ENCODE measurements at places on chromosomes 2 and 18.

DNA sequence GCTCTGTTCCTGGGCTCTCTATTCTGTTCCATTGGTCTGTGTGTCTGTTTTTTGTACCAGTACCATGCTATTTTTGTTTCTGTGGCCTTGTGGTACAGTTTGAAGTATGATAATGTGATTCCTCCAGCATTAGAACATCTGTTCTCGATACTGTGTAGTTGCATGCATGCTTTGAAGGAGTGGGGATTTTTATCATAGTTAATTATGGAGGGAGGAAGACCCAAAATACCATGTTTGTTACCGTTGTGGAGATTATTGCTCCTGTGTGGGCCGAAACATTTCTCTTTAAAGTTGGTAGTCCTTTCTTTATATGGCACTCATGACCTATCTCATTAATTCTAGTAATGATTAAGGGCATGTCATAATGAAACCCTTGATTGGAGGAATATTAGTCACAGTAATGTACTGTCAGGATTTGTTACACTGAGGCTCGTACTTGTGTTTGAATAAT is 87.6 kb downstream of the TTC27 start:
- DNase-seq, result no peak

GRCh38 chr18:59685501-59685900 is 11.7 kb downstream of the CCBE1 start:
- no peak for DNase-seq

- DNase-seq, result no peak
Measured at GRCh38 chr2:209476367-209477208, 52.7 kb downstream of the MAP2 start.

GRCh38 chr2:106825161-106825560 is 60.8 kb downstream of the ST6GAL2 start:
- no peak for DNase-seq

DNA sequence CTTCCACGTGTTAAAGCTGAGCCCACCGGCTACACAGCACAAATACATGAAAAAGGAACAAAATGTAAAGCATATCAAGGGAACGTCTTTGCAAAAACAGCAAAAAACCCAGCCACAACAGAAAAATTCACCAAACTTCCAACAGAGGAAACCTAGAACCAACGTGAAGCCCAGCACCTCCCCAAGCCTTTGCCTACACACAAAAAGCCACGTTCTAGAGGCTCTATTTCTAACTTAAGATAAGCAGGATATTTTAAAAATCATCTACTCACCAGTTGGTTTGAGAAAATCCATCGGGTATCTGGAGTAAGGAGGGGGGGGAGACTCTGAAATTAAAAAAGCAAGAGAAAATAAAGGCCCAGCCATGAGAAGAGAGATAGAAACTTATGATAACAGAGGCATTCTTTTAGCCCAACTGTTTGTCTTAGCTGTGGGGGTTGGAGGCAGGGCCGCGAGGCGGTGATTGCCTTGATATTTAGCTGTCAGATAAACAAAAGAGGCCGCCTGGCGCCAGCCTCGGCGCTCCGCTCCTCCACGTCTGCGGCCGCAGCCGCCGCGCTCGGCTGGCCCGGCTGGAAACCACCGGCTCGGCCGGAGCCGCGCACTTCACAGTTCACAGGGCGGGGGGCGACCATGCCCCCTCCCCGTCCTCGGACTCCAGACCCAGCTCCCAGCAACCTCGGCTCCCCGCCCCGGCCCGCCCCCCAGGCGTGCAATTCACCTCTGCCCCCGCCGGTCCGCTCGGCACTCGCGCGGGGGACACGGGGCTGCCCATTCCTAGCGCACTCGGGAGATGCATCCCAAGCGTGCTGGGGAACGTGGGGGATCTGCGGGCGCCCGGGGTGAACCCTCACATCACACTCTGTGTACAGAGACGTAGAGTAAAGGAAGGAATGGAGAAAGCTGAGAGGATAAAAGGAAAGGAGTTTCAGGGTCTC is 2.4 kb downstream of the SMAD7 start:
- DNase-seq, result no peak

GRCh38 chr2:29233428-29233827 is 118.2 kb downstream of the CLIP4 start:
- no peak for DNase-seq

GRCh38 chr2:30217644-30218337 is 13.5 kb upstream of the LBH start:
- no peak for DNase-seq

- no peak for DNase-seq
Measured at GRCh38 chr18:379681-380330, 112.0 kb upstream of the THOC1 start.

GRCh38 chr18:62550746-62551145 is 27.9 kb downstream of the ZCCHC2 start:
- no peak for DNase-seq

GRCh38 chr2:178448968-178449661 is 1.9 kb downstream of the PRKRA start:
- DNase-seq, result no peak

GRCh38 chr2:179265082-179265510 is 464 bp upstream of the SESTD1 start:
- no peak for DNase-seq

- no peak for DNase-seq
Measured at GRCh38 chr2:61753512-61753911, 100.3 kb downstream of the FAM161A start.

DNA sequence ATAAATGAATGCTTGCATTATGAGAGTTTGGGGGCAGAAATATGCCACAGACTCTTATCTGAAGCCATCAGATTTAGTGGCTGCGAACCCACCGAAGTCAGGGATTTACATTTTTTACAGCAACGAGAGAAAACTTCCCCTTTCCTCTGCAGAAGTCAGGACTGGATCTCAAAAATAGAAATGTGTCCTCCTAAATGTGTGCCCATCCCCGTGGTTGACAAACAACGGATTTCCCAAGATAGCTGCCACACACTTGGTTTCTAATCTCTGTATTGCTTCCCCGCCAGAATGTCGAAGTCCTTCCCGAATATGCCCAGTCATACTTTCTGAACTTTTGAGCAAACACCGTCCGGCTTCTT is 879 bp upstream of the ADAM23 start:
- DNase-seq, result no peak

- DNase-seq, result no peak
Measured at GRCh38 chr2:160941290-160941846, 218.9 kb upstream of the TANK start.

DNA sequence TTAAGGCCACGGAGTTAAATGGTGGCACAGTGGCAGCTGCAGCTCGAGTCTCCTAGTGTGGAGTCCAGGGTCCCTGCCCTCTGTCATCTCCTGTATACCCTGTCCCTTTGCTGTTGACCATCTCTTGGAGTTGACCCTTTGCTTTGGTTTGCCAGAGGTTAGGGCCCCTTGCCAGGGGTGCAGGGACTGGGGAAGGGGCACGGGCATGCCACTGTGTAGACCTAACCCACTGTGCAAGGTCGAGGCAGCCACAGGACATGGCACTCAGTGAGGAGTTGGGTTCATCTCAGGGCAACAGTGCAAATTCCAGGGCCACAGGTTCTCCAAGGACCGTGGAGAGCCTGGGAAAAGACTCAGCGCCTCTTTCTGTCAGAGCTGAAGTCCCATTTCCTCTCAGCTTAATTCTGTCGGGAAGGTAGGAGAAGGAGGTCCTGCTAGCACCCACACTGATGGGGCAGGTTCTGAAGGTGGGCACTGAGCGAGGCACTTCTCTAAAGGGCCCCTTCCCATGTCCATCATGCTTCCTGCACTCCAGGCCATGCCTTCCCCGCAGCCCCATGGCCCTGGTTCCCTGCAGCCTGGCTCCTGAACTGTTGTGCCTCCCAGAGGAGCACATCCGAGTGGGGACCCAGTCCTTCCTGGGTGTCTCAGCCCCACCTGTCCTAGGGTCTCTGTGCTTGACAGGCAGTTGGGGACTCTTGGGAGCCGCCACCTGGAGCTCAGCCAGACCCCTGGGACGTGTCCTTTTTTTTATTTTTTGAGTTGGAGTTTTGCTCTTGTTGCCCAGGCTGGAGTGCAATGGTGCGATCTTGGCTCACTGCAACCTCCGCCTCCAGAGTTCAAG is 2.8 kb downstream of the KHK start:
- no peak for DNase-seq

DNA sequence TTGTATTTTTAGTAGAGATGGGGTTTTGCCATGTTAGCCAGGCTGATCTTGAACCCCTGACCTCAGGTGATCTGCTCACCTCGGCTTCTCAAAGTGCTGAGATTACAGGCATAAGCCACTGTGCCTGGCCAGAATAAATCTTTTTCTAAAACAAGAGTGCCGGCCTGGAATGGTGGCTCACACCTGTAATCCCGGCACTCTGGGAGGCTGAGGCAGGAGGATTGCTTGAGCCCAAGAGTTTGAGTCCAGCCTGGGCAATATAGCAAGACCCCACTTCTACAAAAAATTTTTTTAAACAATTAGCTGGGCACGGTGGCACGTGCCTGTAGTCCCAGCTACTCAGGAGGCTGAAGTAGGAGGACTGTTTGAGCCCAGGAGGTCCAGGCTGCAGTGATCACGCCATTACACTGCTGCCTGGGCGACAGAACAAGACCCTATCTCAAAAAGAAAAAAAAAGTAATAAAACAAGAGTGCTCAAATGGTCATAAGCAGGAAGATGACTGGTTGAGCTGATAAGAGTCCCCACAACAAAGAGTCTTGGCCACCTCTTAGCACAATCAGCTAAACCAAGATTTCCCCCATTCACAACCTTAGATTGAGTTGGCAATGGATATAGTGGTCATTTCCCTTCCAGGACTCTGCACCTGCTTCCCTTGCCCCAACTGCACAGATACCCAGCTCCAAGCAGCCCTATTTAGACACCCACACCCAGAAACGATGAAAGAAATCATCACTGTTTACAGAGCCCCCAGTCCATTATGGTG is 5.8 kb upstream of the UCN start:
- no peak for DNase-seq

- DNase-seq, result no peak
Measured at GRCh38 chr2:37379881-37380296, 35.5 kb downstream of the QPCT start.

DNA sequence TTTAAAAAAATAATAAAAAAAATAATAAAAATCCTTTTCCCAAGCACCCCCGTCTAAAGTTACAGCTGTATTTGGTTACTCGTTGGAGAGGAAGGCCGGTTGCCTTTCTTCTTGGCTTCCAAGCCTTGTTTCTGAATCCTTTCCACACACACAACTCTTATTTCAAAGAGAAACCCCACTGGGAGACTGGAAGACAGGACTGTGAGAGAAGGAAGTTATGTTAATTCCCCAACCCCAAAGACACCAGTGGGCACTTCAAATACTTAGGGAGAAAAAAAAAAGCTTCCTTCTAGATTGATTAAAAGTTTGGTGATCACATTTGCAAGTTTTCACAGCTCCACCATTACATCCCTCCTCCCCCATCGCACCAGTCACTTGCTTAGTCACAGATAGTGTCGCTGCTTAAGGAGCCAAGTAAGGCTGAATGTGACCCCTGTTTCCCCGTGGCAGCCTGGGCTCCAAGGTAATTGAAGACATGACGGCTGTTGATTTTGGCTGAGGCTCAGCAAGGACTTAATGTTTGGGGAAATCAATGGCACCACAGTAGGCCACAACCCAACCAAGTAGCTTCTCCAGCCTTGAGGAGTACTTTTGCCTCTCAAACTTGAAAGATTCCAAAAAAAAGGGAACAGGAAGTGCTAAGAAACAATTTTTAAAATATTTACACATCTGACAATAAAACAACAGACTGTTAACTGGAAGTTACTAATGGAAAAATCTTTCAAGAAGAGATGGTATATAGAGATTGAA is 40.8 kb upstream of the FRZB start:
- no peak for DNase-seq

GRCh38 chr18:14768241-14768640 is 20.3 kb downstream of the ANKRD30B start:
- no peak for DNase-seq

- no peak for DNase-seq
Measured at GRCh38 chr18:39072970-39073369, 1507.4 kb upstream of the CELF4 start.

DNA sequence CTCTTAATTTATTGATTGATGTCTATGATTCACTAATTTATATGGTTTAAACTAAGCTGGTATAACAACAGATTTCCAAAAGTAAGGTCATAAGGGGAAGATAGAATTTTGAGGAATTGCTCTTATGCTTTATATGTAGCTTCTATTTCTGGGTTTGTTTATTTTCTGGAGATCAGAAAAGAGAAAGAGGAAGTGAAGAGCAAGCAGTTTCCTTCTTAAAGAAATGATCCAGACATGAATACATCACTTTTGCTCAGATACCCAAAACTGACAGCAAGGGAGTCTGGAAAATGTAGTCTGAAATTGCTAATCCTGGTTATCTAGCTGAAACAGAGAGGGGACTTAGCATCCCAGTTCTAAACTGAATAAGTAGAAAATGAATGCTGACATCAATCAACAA is 912.5 kb upstream of the CRIM1 start:
- no peak for DNase-seq

DNA sequence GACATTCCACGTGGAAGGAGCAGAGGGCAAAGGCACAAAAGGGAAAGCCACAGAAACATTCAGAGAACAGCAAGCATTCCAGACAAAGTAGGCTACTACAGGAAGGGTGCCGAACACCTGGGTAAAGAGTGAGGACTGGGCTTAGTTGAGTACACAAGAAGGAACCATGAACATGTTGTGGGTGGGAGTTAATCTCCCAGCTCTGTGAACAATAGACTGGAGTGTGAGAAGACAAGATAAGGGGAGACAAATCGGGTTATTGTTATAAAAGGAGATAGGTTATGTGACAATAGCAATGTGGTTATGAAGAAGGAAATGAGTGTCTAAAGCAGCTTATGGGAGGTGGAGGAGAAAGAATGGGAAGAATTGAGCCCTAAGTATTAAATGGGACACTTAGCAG is 70.0 kb downstream of the DPP4 start:
- no peak for DNase-seq

GRCh38 chr2:77387324-77387723 is 134.9 kb downstream of the LRRTM4 start:
- DNase-seq, result no peak

DNA sequence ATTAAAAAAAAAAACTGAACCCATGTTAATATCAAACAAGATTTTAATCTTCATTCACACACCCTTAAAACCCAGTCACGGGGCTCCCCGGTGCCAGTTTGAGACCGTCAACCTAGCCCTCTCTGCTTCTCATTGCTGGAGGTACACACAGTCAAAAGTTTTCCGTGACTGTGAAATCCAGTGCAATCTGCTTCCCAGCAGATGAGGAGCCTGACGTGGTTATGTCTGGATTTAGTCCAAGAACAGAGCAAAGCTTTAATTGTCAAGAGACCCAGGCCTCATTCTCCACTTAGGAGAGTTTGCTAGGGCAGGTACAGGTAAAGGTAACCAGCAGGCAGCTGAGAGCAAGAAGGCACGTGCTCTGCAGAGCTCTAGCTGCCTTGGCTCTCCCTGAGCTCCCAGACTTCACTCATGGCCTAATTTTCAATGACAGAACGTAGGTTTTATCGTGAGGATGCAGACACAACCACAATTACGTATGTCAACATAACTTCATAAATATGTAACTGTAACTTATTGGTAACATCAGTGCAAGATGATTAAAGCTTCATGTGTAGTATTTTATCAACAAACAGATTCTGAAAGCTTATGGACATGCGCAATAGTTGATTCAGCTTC is 56.3 kb downstream of the SLC16A14 start:
- DNase-seq, result no peak

Data from stimulated activated CD4-positive, alpha-beta T cell treated with anti-CD3 and anti-CD28 coated beads, TNF-alpha, amount 100 ng/mL, for 1 hour (primary cell).